T-helper 22 cell (primary cell): ENCODE measurements at places on chromosomes 3 and 15.

DNA sequence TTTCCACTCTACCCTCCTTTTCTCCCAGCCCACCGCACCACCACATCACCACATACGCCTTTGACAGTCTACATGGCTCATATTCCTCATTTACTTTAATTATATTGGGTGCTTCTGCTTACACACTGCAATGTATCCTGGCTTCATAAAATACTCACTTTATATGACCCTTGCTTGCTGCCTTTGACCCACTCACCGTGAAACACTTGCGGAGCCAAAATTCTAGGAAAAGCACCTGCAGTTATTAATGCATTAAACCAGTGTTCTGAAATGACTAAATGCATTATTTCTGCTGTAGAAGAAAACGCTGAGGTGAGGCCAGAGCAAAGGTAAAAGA, 217.5 kb upstream of the ICE2 start:
- no peak for DNase-seq

- DNase-seq = no peak
These were observed 130.7 kb downstream of the ALCAM start for GRCh38 chr3:105497386-105497785.

GRCh38 chr3:79765911-79766310, 1.9 kb downstream of the ROBO1 start:
- no peak for DNase-seq

- no peak for DNase-seq
These were observed 14.1 kb downstream of the SPSB4 start for GRCh38 chr3:141065258-141065657.

GRCh38 chr3:100087198-100087597, 27.1 kb downstream of the FILIP1L start:
- DNase-seq = no peak

DNA sequence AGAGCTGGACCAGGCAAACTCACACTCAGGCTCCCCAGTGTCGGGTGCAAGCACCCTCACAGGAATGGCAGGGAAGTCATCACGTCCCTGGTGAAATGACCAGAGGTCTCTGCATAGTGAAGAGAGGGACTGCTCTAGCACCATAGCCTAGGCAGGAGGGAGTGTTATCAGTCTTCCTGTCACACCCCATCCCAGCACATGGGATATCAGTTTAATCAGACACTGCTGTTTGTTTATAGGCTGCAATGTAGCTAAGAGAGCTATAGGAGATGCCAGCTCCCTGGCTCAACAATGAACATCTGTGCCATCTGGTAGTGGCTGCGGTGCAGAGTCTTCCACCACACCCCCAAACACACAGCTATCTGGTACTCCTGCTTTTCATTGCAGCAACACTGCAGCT, 776.6 kb downstream of the ZNF385D start:
- no peak for DNase-seq

DNA sequence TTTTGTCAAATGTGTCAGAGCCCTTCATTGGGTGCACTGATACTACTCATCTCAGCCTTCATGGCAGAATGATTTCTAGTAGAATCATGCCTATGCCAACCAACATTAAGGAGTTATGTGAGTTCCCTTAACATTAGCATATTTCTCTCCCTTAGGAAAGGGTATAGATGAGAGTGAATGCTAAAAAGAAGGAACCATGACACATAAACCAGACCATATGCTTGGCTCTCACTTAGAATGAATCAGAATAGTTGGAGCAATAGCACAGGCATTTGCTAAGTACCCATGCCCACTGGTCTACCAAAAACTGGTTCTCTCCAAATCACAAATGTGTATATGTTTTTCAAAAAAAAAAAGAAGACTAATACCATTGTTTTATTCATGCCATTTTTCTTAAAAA, 51.1 kb downstream of the STRIT1 start:
- DNase-seq = no peak

DNA sequence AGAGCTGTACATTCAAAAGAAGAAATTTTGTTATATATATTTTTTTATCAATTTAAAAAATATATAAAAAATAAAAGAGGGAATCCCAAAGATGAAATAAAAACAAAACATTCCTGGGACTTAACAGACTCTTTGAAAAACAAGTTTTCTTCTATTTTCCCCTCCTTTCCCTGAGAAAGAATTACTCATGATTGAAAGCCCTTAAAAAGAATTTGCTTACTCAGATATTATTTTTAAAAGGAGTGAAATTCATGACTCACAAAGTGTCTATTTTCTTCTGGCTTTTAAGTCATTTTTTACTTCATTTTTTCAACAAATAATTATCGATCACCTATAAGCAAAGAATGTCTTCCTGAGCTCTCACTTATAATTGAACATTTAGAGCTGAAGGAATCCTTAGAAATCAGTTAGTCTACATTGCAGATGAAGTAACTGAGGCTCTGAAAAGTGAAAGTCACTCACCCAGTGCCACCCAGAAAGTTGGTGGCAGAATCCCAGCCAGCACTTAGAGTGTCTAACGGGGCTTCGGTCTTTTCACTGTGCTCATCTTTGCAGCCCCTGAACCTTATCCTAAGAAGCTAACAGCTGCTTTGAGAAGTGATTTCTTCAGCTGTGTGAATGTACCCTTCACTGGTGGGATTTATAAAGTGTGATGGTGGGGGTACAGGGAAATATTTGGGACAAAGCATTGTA, 42.5 kb upstream of the NUDT16 start:
- DNase-seq = no peak

GRCh38 chr3:14371573-14372474, 30.6 kb upstream of the SLC6A6 start:
- no peak for DNase-seq

- DNase-seq = no peak
These were observed 36.0 kb downstream of the RAB27A start for GRCh38 chr15:55253580-55253979.

GRCh38 chr15:38696790-38697495, 132.3 kb upstream of the RASGRP1 start:
- no peak for DNase-seq

DNA sequence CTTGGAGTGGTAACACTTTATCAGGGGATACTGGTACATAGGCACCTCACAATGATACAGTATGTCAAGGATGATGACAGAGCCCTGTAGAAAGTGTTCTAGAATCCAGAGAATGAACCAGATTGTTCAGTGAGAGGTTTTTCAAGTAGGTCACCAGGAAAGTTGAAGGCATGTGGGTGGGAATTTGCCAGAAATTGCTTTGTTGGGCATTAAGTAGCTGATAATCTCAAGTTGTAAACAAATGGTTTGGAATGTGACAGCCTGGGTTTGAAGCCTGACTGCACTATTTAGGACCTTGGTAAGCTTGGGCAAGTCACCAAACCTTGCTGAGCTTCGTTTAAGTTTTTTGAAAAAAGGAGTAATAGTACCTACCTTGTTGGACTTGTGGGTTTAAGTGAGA, 12.5 kb downstream of the SLC35G2 start:
- no peak for DNase-seq

DNA sequence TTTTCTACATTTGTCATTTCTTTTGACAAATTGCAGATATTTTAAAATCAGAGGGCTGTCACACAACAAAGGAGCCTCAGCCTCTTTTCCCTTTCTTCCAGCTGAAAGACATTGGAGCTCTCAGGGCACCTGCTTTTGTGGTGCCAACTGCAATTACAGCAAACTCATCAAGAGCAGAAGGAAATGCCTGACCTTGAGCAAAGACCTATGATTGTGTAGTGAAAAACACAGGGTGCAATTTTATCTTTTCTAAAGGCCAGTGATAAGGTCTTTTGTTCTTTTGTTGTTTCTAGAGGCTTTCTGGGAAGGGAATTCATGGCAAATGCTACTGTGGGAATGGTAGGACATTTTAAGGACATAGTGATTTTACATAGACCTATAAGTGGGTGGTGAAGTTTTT, 214.3 kb downstream of the OXSM start:
- no peak for DNase-seq

- DNase-seq = no peak
These were observed 96.3 kb upstream of the IGF1R start for GRCh38 chr15:98551936-98552562.

DNA sequence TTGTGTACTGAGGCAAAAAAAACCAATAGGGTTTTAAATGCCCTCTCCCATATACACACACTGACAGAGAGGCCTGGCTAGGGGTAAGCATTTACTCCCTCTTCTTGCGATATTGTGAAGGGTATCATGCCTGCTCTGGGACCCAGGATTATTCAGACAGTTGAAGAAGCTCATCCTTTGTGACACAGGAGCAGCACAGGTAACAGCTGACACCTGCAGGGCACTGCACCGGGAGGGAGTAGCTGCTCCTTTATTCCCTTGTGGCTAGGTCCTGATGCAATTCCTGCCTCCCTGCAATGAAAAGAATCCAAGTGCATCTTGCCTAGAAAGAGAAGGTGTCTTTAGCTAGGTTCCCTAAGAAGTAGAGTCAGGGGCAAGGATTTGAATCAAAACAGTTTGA, 23.4 kb downstream of the POMGNT2 start:
- DNase-seq = no peak

DNA sequence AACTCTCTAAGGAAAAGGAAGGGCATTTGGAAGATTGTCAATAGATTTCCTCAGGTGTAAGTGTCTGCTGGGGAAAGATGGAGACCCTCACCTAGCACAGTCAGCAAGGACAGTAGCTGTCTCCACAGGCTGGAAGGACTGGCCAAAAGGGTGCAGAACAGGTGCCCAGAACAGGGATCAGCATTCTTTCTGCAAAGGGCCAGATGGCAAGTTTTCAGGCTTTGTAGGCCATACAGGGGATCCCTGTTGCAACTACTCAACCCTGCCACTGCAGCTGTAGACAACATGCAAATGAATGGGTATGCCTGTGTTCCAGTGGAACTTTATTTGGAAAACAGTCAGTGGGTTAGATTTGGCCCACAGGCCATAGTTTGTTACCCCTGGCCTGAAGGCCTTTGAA, 8.1 kb downstream of the AGBL1 start:
- no peak for DNase-seq

GRCh38 chr3:171506743-171507319, 46.6 kb upstream of the TNIK start:
- no peak for DNase-seq

DNA sequence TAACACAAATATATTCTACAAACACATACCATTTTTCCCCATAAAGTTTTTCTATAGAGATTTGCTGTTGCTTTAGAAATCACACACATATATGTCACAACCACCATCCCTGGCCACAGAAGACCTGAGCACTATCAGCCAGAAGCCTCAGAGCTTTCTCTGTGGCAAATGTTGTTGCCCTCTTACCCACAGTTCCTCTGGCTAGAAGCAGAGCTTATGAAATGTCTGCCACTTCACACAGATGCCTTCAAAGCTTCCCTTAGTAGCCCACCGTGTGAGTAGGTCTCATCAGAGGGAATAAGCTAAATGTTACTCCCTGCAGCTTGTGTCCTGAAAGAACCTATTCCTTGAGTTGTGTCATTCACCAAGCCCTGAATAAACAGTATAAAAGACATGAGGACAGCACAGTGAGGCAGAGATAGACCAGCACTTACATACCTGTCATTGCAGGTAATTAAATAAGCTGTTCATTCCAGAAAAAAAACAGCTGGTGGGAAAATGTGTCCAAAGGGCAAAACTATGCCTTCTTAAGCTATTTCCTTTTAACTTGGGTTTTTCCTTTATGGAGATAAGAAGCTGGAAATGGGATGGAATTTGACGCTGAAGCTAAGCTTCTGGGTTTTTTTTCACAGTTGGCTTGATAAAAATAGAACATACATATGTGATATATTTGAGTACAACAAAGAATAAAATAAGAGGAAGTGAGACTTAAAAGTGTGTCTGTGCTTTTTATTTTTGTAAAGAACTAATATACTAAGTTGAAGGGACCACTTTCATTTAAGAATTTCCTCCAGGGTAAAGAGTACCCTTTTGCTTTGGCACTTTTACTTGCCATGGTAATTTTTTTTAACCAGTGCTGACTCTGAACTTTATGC, 391.4 kb downstream of the KCNH8 start:
- DNase-seq = no peak

- no peak for DNase-seq
These were observed 12.6 kb downstream of the MTHFS start for GRCh38 chr15:79884204-79884596.

DNA sequence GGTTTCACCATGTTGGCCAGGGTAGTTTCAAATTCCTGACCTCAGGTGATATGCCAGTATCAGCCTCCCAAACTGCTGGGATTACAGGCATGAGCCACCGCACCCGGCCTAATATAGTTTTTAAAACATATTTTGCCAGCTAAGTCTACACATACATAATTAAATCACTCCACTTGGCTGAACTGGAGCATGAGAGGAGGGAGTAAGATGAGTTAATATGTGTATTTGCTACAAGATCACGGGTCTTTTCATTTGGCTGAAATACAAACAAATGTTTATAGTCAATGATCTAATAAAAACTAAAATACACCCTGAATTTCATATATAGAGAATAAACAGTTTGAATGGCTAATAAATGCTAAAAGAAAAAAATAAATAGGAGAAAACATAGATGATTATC, 25.3 kb downstream of the SLC30A4 start:
- DNase-seq = no peak

GRCh38 chr15:71761649-71762048, 48.7 kb upstream of the NR2E3 start:
- no peak for DNase-seq

DNA sequence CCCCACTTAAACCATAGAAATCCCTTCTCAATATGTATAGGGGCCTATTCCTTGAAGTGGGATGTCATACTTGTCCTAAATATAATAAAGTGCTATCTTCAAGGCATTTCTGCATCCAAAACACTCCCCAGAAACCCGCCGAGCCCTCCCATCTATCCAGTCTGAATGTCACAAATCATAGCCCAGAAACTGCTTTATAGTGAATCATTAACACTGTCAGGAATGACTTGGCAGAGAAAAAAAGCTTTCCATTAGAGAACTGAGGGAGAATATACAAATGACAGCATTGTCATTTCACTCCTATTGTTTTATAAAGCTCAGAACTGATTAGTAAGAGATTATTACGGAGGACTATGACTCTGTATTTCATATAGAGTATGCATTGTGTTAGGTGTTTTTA, 48.4 kb upstream of the MEIS2 start:
- DNase-seq = no peak

GRCh38 chr3:11570789-11571495, 72.8 kb downstream of the VGLL4 start:
- no peak for DNase-seq

DNA sequence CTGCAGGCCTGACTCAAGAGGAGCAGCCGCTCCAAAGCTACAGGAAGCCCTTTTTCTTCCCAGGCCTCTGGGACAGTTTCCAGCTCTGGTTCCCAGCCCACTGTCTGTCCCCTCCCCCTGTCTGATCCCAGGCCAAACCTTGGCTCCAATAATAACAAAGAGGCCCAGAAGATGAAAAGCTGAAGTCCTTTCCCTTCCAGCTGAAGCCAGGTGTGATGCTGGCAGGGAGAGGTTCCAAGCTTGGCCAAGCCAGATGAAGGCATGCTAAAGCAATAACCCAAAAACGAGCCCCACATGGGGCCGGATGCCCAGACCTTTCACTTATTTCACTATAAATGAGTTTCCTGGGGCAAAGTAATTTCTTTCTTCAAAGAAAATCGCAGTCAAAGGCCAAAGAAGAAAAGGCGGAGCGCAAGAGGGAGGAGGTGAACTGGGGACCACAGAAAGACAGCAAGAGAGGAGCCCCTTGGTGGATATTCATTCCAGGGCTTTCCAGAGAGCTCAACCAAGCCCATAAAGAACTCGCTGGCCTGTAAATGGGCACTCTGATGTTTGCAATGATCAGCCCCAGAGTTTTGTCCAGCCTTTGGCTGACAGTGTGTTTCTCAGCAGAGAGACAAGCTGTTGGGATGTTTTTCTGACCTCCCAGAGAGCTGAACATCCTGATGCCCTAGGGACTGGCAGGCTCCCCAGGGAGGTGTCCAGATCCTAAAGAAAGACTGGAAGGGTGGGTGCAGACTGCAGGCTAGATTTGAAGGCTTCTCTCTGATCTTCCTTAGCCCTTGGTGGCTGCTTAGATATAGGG, 157.6 kb downstream of the UACA start:
- no peak for DNase-seq
